MM.1S (cell line): ENCODE measurements at places on chromosomes 7 and 10.

DNA sequence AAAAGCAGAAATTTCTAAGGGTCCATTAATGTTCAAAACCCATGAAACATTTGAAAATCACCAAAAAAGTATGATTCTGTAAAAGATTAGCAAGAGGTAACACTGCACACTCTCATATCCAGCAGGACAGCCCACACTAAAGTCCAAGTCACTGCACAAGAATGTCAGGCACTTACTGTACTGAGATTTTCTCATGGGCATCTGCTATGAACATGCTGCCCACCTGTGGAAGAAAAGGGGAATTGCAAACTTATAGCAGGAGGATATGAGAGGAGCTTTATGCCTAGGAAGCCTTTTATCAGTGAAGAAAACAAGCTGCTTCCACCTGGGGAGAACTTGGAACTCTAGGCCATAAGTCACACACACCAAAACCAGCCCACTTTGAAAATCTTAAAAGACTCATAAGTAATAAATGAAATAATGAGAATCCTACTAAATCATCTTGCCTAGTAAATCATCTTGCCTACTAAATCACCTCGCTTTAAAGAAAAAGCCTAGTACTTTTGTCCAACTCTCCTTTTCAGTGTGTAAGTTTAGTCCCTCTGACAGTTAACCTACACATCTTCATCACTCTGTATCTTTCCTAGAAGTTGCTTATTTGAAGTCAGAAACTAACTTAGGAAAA is 46.1 kb downstream of the ARMH3 start:
- DNase-seq: peak; percentile 80

- no peak for DNase-seq
Observed at GRCh38 chr10:3861795-3862194, 76.8 kb upstream of the KLF6 start.

GRCh38 chr7:23474094-23474828 is 4.0 kb upstream of the IGF2BP3 start:
- DNase-seq: peak; percentile 95

DNA sequence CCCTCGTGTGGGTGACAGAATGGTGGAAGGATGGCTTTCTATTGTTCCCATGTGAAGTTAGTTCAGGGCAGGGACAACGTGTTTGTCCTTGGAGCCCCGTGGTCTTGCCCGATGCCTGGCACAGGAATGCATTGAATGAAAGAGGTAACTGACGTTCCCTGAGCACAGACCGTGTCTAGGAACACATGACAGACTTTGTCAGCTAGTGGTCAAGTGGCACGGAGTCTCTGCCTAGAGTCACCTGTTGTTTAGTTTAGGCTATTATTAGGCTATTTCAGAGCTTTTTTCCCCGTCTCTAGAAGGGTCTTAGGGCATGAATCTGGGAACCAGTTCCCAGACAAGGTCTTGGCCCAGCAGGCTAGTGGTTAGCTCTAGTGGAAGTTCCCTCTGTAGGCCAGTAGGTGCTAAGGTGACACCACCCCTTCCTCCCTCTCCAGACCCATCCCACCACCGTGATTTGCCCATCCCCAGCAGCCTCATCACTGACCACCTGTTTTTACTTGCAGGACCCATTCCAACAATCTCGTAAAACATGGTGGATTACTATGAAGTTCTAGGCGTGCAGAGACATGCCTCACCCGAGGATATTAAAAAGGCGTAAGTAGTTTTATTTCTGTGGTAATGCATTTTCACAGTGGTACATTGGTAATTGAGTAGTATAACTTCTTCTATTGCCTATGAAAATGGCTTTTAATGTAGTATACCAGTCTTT is 21.4 kb downstream of the DNAJB6 start:
- DNase-seq: no peak

GRCh38 chr10:93147281-93147680 is 73.6 kb downstream of the CYP26A1 start:
- no peak for DNase-seq

- DNase-seq: no peak
Observed at GRCh38 chr10:10492420-10492819, 525.3 kb upstream of the CELF2 start.

- DNase-seq: no peak
Observed at GRCh38 chr7:145860809-145861208, 255.8 kb upstream of the CNTNAP2 start.

DNA sequence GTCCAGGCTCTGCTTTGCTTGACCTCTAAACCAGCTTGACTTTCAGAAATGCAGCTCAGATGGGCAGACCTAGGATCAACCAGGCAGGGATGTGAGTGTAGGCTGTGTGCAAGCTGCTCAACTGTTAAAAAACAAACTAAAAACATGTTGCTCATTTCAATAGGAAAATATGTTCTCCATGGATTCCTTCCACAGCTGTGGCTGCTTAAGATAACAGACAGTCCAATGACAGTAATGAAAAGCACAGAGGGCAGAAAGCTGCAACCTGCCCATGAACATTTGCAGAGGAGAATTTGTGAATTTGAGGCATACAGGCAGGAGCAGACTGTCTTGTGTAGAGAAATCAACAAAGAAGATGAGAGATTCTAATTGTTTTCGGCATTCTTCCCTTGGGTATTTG is 534.2 kb downstream of the CCSER2 start:
- DNase-seq: no peak

DNA sequence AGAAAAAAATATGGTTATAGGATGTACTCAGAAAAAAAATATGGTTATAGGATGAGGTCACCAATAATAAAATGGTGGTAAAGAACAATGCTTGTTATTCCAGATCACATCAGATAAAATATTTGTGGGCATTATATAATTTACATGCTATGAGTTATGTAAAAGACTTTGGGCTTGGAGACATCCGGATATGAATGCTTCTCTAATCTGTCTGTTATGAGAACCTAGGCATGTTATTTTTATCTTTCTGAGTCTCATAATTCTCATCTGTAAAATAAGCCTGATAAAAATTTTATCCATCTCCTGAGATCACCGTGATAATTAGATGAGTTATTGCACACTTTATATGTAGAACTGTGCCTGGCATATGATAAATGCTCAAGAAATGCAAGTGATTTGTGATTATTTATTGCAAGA is 37.8 kb downstream of the DKK1 start:
- DNase-seq: no peak

DNA sequence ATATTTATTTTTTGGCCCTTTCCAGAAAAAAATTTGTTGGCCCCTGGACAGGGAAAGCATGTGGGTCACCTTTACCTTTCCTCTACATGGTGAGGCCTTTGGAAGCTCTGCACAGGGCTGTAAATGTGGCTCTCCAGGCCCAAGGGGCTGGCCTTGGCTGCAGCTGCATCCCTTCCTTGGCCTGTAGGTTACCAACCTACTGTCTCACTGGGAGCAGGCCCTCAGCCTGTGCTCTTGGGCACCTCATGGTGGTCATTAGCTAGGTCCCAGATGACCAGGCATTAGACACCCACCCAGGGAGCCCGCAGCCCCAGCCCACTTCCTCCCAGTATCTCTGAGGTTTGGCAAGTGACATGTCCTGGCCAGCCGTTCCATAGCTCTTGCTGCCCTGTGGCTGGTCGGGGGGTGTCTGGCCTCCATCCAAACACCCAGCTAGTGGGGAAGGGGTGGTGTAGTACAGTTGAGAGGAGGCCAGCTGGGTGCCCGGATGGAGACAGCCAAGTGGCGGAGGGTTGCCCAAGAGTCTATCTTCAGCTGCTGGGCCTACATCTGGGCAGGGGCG is 7.1 kb upstream of the CPA5 start:
- DNase-seq: no peak

- no peak for DNase-seq
Observed at GRCh38 chr10:103850572-103850895, 4.8 kb downstream of the SH3PXD2A start.
